ENCODE measurements at places on chromosomes 1 and 21. TPM values are rescaled to one million over a fixed set of nuclear protein-coding genes. Genes with fewer than 3 reads are reported as not detected.

KRTAP11-1 gene
- not detected for total RNA-seq

GRCh38 chr21:31395268-31395667 is 51.2 kb upstream of the TIAM1 start:
- no peak for DNase-seq

GRCh38 chr1:225578251-225578977 is 74.5 kb downstream of the ENAH start:
- DNase-seq = no peak

GRCh38 chr1:200038981-200039848 is 11.7 kb downstream of the NR5A2 start:
- DNase-seq = no peak

RUNX3 gene
- total RNA-seq = not detected

CELA2B gene
- total RNA-seq = not detected

Data from HFFc6 (cell line).